ENCODE measurements at places on chromosomes 7 and 10. TPM values are rescaled to one million over a fixed set of nuclear protein-coding genes. Genes with fewer than 3 reads are reported as not detected.

- no peak for DNase-seq
Observed at GRCh38 chr7:134415700-134416099, 43.2 kb downstream of the AKR1B1 start.

GRCh38 chr10:126972635-126973414 is 67.6 kb downstream of the DOCK1 start:
- peak; percentile 63 for DNase-seq

AKR1D1 gene
- total RNA-seq: not detected

HYAL4 gene
- 0.21 TPM for total RNA-seq

- DNase-seq: no peak
Observed at GRCh38 chr7:157335236-157335635, 1.6 kb upstream of the DNAJB6 start.

- no peak for DNase-seq
Observed at GRCh38 chr7:90777041-90777440, 180.9 kb downstream of the CDK14 start.

GRCh38 chr10:79170226-79170752 is 101.5 kb downstream of the ZMIZ1 start:
- DNase-seq: peak; percentile 91

ASAH2 gene
- 0.99 TPM for total RNA-seq

DNA sequence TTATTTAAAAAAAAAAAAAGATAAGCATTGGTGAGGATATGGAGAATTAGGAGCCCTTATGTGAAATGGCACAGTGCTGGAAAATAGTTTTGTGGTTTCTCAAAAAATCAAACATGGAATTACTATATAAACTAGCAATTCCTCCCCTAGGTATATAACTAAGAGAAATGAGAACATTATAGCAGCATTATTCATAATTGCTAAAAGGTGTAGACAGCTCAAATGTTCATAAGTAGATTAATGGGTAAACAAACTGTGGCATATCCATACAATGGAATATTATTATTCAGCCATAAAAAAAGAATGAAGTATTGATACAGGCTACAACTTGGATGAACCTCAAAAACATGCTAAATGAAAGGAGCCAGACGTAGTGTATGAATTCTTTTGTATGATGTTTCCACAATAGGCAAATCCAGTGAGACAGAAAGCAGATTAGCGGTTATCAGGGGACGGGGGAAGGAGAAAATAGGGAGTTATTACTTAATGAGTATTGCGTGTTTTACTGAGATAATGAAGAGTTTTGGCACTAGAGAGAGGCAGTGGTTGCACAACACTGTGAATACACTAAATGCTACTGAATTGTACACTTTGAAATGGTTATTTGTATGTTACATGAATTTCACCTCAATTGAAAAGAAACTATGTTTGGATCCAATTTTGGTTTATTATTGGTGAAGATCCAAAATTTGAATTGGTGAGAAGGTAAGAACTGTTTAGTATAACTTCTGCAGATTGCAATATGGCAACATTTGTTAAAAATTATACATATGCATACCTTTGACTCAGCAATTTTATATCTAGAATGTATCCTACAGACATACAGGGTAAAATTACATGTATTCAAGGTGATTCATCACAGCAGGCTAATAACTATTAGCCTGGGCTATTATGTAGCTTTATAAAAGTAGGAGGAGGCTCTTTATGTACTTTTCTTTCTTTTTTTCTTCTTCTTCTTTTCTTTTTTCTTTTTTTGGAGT is 69.7 kb downstream of the VCL start:
- DNase-seq: no peak

SAP25 gene
- total RNA-seq: 0.21 TPM

DNA sequence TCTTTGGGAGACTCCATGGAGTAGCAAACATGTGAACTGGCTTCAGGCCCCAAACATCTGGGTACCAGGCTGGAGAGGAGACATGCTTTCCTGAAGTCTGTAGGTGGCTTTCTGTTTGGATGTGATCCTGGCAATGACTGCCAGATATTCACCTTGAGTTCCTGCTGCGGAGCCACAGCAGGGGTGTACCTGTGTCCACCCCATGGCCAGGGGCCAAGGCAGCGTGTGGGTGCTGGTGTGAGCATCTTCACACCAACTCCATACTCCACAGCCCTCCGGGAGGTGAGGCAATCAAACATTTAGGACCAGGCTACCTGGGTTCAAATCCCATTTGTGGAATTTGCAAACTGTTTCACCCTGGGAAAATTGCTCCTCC is 113.0 kb downstream of the ADCY1 start:
- DNase-seq: no peak

TRA2A gene
- 17.4 TPM for total RNA-seq

GRCh38 chr10:114605155-114605797 is 52.8 kb downstream of the ABLIM1 start:
- DNase-seq: no peak

GRCh38 chr7:156929789-156930539 is 19.5 kb upstream of the NOM1 start:
- DNase-seq: no peak

DNA sequence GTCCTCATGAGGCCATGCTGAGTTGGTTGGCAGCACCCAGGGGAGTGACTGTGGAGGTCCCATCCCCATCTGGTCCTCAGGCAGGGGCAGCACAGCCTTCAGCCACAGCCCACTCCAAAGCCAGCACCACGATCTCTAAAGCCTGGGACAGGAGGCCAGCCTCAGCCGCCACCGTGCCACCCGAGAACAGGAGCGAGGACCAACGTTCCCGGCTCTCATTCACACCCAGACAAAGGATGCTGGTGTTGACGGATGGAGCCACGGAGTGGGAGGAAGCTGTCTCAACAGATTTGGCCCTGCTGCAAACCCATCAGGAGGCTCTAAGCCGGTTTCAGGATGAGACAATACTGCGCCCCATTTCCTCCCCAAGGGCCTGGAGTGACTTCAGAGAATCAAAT is 42.7 kb upstream of the PPP2R2D start:
- no peak for DNase-seq

DNA sequence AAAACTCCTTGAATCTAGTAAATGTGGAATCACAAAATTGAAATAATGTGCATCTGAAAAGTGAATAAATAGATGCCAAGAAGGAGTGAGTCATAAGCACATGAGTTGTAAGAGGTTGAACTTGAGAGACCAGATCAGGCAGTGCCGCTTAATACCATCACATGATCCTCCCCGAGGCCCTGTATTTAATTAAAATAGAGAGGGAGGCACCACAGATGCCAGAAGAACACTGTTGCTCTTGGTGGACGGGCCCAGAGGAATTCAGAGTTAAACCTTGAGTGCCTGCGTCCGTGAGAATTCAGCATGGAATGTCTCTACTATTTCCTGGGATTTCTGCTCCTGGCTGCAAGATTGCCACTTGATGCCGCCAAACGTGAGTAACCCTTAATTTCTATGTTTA is at the start of gene GPNMB:
TSS of gene GPNMB (plus strand) at position 221 of the 400 bp plus-strand sequence. CDS start at position 304, 83 bp downstream.
- DNase-seq: peak; percentile 92

- DNase-seq: no peak
Observed at GRCh38 chr10:118734475-118734874, 20.3 kb downstream of the CACUL1 start.

- DNase-seq: no peak
Observed at GRCh38 chr7:52749880-52750279, 285.6 kb upstream of the POM121L12 start.

- DNase-seq: peak; percentile 90
Observed at GRCh38 chr7:151459726-151460473, 20.0 kb upstream of the CRYGN start.

- no peak for DNase-seq
Observed at GRCh38 chr10:35641676-35642034, 441 bp downstream of the FZD8 start.

DNA sequence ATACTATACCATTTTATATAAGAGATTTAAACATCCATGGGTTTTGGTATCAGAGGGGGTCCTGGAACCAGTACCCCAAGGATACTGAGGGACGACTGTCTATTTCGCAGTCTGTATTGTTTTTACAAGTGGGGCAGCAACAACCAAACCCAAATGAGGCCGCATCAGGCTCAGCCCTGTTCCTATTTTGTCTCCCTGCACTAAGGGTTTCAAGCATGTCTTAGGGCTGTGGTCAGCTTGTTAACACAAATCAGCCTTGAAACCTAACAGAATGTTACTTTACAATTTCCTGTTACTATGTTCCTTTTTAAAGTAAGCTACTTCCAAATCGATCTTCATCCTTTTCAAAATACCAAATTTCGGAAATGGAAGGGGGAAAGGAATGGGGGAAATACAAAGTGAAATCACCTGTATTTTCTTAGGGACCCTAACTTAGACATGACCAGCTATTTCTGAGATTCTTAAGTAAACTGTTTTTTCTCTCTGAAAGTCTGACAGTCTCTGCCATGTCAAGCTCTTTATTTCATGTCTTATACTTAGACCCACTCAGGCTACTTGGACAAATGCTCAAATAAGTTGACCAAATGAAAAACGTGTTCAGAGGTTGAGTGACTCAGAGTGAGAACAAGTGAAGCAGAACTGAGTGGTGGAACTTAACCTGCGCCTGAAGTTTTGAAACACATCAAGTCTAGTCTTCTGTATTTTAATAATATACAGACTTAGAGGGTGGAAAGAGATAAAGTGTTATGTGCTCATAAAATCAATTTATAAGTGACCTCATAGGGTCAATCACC is 75.8 kb downstream of the C1GALT1 start:
- DNase-seq: no peak

DNA sequence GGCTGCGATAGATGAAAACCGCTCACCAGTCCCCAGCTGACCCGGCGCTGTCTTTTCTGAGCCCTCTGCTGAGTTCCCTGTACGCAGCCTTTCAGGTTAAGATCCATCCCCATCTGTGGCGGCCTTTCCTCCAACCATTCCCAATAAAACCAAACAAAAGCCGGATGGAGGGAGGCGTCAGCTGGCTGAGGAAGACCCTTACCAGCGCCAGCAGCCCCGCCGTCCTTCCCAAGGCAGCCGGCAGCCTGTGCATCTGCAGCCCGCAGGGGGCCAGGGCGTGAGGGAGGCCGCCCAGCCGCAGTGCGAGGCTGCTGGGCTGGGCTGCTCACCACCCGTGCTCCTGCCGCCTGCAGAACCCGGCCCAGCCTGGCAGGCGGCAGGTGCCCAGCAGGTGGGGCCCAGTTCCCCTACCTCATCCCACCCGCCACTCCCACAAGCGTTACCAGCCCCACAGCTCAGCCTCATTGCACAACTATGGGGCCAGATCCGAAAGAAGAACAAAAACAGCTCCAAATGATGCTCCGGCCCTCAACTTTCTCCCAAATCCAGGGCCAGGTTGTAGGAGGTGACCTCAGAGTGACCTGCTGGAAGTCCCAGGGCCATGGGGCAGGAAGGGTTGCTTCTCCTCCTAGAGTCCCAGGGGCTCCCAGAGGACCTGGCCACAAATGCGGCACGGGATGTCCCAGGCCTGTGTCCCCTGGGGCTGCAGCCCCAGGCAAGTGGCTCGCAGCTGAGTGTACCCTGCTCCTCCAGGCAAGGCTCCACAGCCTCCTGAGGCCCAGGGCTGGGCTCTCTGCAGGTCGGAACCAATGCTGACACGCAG is 23.8 kb downstream of the PAPOLB start:
- no peak for DNase-seq

DNA sequence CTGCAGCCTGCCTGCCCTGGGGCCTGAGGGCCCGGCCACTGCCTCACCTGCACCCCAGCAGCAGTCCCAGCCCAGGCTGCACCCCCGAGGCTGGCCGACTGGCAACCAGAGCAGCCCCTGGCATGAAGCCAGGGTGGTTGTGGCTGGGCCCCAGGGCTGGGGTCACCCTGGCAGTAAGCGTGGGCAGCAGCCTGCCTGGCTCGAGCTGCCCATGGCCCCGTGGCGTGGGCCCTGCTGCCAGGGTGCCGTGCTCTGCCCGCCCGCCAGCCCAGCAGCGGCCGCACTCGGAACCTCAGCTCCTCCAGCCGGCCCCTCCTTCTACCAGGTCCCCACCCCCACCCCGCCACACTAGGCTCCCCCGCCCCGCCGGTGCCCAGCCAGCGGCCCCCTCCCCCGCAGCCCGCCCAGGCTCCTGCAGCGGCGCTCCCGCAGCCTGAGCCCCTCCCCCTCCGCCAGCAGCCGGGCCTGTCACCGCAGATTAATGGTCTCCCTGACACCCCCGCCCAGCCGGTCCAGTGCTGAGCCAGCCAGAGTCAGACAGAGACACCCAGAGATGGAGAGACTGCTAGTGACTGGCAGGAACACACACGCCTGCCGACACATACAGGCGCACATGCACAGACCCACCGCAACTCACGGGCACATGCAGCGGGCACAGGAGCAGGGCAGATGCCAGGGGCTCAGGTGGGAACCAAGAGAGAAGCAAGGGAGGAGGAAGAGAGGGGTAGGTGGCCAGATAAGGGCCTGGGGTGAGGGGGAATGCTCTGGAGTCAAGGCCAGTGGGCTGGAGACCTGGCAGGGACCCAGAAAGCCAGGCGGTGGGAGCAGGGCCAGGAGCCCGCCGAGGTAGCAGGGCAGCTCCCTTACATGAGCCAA is 22.4 kb downstream of the KCNH2 start:
- peak; percentile 54 for DNase-seq

HOXA5 gene
- total RNA-seq: 8.8 TPM

HECW1 gene
- total RNA-seq: not detected

DNA sequence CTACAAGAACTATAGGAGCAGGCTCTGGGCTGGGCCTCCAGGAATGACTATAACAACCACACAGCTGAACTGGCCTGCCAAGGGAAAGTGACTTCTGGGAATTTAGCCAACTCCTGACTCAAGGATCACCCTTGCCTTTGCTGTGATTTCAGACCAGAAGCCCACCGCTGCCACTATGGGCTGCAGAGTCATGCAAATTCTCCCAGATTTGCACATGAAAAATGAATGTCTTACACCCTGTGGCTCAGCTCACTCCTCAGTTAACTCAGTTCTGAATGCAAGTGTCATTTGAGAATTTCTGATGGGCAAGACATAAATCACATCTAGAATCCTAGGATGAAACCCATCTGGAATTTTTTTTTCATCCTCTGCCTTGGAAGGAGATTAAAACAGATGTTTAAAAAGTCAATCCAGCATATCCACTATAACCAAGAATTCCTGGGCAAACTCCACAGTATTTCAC is 186.5 kb upstream of the BET1 start:
- peak; percentile 94 for DNase-seq

GRCh38 chr10:129613377-129613980 is 146.4 kb downstream of the MGMT start:
- no peak for DNase-seq

- DNase-seq: no peak
Observed at GRCh38 chr7:70637726-70638125, 494.2 kb upstream of the GALNT17 start.
